ENCODE measurements at places on chromosomes 5 and 9.
A peak's percentile ranks its signal among the peaks of the same experiment; 100 is the strongest.

GRCh38 chr9:23556459-23556858 lies 269.6 kb downstream of the ELAVL2 start:
- DNase-seq: no peak

- DNase-seq: peak; percentile 14
Observed at GRCh38 chr5:145811834-145812625, 23.1 kb downstream of the PRELID2 start.

GRCh38 chr5:151248651-151249050 lies 4.3 kb upstream of the GM2A start:
- DNase-seq: no peak

DNA sequence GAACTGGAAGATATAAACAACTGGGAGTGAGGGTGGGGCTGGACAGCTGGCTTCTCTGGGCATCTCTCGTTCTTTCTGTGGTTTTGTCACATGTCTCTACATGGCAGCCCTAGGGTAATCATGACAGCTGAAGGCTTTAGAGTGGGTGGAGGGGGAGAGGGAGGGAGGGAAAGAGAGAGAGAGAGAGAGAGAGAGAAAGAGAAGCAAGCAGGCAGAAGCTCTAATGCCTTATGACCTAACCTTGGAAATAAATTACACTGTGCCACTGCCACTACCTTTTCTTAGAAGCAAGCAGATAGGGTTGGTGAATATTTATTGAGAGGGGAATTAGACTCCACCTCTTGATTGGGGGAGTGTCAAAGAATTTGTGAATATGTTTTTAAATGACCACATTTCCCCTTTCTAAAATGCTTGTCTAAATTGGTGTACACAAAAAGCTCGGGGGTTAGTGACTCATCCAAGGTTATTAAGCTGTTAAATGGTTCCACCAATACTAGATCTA lies 2.6 kb upstream of the DAPK1 start:
- peak; percentile 19 for DNase-seq

GRCh38 chr5:10372726-10373709 lies 19.5 kb downstream of the MARCHF6 start:
- no peak for DNase-seq

- DNase-seq: peak; percentile 98
Observed at GRCh38 chr9:95724253-95724991, 151.1 kb upstream of the ERCC6L2 start.

- DNase-seq: no peak
Observed at GRCh38 chr5:115657125-115657880, 31.5 kb upstream of the TMED7 start.

GRCh38 chr9:134738869-134739659 lies 97.5 kb downstream of the COL5A1 start:
- no peak for DNase-seq

GRCh38 chr9:16687678-16688369 lies 182.6 kb downstream of the BNC2 start:
- DNase-seq: no peak

GRCh38 chr5:24141046-24141445 lies 503.7 kb downstream of the CDH10 start:
- no peak for DNase-seq

- DNase-seq: no peak
Observed at GRCh38 chr5:24226479-24226878, 418.3 kb downstream of the CDH10 start.

DNA sequence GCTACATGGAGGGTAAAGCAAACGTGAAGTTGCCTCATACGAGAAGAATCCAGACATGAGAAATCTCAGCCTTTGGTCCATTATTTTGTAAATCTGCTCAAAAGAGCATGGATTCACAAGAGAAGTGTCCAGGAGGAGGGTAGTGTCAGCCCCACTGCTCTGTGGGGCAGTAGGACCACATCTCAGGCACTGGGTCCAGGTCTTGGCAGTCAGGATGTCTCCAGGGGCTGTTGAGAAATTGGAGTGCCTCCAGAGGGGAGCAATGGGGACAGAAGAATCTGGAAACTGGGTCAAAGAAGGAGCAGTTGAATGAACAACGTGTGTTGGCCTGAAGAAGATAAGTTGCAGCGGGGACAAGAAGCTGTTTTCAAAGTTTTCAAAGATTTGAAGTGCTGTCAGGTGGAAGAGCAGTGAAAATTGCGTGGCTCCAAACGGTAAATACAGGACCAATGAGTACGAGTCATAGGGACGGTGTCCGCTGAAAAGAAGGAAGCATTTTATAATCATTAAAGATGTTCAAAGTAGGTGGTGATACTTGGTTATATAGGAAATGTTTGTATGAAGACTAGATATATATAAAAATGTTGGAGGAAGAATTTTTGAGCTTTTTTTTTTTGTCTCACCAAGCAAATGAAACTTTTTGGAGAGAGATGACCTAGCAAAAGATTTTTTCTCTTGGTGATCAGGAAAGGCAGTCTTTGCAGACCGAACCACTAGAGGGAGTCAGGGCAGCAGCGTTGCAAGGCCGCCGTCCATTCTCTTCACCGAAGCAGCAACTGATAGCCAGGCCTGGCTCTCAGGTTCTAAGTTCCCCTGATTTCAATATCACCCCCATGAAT lies 57.1 kb upstream of the ZBED3 start:
- peak; percentile 18 for DNase-seq

GRCh38 chr5:6541256-6542013 lies 91.4 kb downstream of the NSUN2 start:
- DNase-seq: no peak

GRCh38 chr5:171628633-171628974 lies 157.0 kb upstream of the SMIM23 start:
- DNase-seq: no peak

DNA sequence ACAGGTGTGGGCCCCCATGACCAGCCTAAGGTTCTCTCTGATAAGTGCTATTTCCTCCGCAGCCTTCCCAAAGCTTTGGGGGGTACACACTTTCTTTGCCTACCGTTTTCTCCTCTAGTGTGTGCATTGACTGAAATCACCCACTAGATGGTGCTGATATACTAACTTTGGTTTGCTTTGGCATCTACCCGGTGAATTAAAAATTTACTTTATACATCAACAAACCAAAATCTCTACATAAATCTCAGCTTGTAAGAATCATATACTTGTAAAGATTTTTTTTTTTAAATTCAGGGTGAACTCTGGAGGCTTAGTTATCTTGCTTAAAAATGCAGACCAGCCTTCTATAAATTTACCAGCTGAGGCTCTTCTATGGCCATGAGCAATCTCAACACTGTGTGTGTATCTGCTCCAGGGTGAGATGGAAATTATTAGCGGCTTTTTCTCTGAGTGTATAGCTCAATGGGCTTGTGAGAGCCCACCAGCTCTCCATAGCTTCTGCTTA lies 475.7 kb upstream of the TNC start:
- DNase-seq: peak; percentile 17

GRCh38 chr5:891837-892393 lies 686 bp downstream of the BRD9 start:
- no peak for DNase-seq

Measured in Jurkat, Clone E6-1 (cell line).